ENCODE measurements at places on chromosomes 5 and 9.

- DNase-seq, result no peak
These were observed 230.7 kb downstream of the DEPDC1B start for GRCh38 chr5:60469286-60469685.

DNA sequence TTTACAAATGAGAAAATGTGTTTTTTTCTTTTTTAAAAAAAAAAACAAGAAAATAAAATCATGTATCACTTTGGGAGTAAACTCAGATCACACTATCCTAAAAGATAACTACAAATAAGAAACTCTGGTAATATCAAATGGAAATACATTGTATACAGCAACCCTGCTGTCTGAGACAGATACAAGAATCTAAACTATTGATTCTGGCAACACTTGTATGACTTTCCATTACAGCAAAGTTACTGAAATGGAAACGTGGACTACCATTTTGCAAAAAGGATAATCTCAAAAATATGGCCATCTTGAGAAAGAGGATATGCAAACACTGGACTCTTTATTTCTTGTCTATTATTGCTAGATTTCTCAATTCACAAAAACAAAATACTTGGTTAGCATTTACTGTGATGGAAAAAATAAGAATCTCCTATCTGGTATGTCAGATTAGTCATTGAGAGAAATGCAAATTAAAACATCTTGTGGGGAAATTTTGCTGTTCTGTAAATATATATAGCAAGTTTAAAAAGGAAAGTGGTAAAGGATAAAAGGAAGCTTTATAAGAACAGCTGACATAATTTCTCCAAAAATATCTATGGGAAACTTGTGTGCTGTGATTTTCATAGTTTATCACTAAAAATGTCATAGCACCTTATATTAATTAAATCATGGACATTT, 112.9 kb upstream of the FER start:
- DNase-seq, result no peak

DNA sequence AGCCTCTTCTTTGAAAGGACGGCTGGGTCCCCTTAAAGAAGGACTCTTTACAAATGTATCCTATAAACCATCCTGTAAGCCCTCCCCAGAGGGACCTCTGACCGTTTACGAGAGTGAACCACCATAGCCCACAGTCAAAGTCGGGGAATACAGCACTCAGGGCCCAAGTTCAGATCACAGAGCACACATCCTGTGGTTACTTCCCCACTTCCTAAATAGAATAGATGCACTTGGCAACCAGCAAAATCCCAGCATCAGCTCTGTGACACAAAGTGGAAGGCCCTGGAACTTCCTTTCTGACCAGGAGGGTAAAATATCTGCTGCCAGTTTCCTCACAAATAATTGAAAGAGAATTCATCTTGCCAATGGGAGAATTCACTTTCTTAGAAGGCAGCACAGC, 6.9 kb upstream of the IGFBPL1 start:
- no peak for DNase-seq

DNA sequence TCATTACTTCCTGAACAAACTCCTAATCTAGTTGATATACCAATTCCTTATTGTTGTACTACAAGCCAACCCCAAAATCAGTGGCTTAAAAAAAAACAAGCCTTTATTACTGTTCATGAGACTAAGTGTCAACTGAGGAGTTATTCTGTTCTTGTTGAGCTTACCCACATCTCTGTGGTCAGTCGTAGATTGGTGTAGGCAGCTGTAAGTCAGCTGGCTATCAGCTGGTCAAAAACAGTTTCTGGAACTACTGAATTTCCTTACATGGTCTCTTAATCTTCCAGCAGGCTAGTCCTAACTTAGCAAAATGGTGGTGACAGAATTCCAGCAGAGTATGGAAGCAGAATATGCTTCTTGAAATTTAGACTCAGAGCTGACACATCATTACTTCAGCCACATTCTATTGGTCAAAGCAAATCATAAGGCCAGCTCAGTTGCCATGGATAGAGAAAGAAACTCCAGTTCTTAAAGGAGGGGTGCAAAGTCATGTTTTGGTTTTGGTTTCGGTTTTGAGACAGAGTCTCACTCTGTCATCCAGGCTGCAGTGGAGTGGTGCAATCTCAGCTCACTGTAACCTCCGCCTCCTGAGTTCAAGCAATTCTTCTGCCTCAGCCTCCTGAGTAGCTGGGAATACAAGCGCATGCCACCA, 386.1 kb upstream of the MPDZ start:
- DNase-seq, result peak; percentile 82

DNA sequence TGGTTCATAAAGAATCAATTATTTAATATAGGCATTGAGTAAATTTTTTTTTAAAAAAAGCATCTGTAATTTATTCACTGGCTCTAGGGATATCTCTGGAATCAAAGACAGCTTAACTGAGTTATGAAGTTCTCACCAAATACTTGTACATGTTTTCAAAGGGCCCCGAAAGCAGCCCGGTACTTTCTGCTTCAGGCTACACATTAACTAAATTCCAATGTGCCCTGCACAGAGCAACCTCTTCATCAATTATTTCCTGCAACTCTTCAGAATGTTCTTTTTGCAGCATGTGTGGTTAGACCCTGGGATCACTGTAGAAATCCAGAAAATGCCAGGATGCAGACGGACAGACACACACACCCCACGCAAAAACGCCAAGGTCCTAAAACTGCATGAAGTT, 209.0 kb downstream of the EFNA5 start:
- DNase-seq, result no peak

- no peak for DNase-seq
These were observed 126.2 kb upstream of the VLDLR start for GRCh38 chr9:2495221-2496005.

DNA sequence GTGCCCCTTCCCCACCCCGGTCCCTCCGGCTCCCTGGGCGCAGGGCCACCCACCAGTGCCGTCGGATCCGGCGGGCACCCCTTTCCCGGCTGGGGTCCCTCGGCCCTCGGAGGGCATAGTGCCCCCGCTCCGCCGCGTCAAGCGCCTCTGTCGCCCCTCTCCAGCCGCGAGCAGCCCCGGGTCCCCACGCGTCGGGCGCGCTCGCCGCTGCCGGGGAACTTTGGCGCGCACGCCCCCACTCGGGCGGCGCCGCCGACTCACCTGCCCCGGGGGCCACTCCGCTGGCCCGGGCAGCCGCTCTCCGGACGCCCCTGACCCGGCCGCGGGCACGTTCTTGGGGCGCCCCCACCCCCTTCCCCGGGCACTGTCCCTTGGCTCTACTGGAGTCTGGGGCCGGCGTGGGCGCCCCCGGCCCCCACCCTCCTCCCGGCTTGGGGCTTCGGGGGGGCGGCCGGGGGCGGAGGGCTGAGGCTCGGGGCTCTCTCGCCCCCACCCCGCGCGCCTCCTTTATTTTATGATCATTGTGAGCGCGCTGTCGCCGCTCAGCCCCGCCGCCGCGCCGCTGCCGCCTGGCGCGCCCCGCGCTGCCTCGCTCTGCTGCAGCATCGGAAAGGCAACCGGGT, 1.1 kb upstream of the FAM78A start:
- DNase-seq, result no peak

DNA sequence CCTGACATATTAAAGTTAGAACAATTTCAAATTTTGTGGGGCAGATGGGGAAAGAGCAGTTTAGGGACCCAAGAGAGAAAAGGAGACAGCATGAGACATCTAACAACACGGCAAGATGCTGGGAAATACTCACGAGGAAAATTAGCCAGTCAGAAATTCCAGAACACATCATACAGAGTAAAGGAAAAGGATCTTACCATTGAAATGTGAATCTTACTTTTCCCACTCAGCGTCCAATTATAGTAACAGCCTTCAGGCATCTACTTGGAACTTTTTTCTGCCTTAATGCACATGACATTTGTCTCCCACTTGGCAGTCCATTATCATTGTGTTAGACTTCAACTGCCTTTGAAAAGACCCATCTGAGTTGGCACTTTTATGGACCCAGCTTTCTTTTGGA, 189.7 kb upstream of the SLC27A6 start:
- DNase-seq, result no peak

- no peak for DNase-seq
These were observed 609.4 kb upstream of the COX7C start for GRCh38 chr5:86008293-86008692.

- no peak for DNase-seq
These were observed 374.1 kb downstream of the ELAVL2 start for GRCh38 chr9:23451802-23452418.

GRCh38 chr9:132548751-132549640, 33.4 kb upstream of the BARHL1 start:
- peak; percentile 77 for DNase-seq

- no peak for DNase-seq
These were observed 3.1 kb downstream of the CXXC5 start for GRCh38 chr5:139651043-139651834.

GRCh38 chr5:179435181-179435580, 89.9 kb upstream of the ADAMTS2 start:
- DNase-seq, result no peak

- DNase-seq, result no peak
These were observed 43.1 kb upstream of the ELL2 start for GRCh38 chr5:96004754-96005153.

GRCh38 chr5:28374492-28374967, 1336.1 kb upstream of the CDH9 start:
- peak; percentile 1 for DNase-seq

- peak; percentile 40 for DNase-seq
These were observed 9.5 kb downstream of the IRF1 start for GRCh38 chr5:132480893-132481595.

- peak; percentile 30 for DNase-seq
These were observed 942 bp downstream of the PHF2 start for GRCh38 chr9:93577078-93577974.

DNA sequence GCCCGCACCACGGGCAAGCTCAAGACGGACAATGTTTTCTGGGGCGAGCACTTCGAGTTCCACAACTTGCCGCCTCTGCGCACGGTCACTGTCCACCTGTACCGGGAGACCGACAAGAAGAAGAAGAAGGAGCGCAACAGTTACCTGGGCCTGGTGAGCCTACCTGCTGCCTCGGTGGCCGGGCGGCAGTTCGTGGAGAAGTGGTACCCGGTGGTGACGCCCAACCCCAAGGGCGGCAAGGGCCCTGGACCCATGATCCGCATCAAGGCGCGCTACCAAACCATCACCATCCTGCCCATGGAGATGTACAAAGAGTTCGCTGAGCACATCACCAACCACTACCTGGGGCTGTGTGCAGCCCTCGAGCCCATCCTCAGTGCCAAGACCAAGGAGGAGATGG, 108.6 kb downstream of the DAB2IP start:
- DNase-seq, result no peak

- no peak for DNase-seq
These were observed 297.7 kb upstream of the EFNA5 start for GRCh38 chr5:107968406-107968843.

GRCh38 chr9:18260521-18260920, 213.4 kb upstream of the ADAMTSL1 start:
- peak; percentile 87 for DNase-seq

DNA sequence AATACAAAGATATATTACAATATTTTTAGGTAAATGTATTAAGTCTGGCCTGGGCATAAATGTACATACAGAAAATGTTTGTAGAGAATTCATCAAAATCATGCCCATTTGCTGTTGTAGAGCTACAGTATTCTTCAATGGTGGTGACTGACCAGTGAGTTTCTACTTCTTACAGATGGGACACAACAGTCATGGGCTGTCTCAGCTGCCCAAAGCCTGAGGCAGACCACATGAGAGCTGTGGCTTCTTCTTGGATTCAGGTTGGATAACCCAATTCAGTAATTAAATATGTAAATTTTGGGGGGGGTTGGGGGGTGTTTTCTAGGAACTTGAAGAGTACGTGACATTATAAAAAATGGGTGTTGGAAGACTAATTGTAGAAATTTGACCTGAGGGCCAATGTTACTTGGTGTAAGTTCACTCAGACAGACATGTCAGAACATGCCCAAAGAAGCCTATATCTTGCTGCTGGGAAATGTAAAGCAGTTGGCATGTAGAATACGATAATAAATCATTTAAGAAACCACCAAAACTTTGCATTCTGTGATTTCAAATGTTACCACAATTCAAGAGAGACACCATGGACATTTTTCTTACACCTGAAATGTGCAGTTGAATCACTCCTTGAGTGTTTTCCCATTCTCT, 17.9 kb downstream of the STARD4 start:
- no peak for DNase-seq

GRCh38 chr9:68597362-68597997, 56.8 kb upstream of the TMEM252 start:
- no peak for DNase-seq

- peak; percentile 53 for DNase-seq
These were observed 2.9 kb upstream of the LURAP1L start for GRCh38 chr9:12771891-12772290.

DNA sequence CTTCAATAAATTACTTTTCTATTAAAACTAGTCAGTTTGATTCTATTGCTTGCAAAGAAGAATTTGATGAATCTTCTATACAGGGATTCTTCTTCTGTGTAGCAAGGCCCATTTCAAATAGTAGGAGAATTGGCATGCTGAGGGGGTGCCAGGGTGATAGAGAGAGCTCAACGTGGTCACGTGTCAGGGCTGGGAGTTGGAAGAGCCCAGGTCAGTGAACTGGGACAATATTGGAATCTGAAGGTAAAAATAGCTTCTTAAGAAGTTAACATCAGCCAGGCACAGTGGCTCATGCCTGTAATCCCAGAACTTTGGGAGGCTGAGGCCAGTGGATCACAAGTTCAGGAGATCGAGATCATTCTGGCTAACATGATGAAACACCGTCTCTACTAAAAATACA, 64.1 kb upstream of the TLE1 start:
- DNase-seq, result no peak

GRCh38 chr9:7467186-7467585, 332.4 kb downstream of the DMAC1 start:
- DNase-seq, result no peak

- no peak for DNase-seq
These were observed 138.6 kb downstream of the ERCC6L2 start for GRCh38 chr9:96014078-96014477.

DNA sequence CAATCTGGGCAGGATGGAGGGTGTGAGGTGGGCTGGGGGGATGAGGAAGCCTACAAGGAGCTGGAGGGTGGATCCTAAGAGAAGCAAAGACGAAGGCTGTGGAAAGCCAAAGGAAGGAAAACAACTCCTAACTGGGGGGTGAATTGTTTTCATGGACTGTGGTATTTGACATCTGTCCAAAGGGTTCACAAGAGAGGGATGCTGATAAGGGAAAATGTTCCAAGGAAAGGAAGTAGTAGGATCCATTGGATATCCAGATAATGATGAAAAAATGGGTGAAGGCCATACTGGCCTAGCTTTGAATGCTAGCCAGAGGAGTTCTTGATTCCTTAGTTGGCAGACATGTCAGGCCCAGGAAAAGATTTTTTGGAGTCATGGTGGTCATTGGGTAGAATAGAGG, 51.8 kb upstream of the FOXI1 start:
- no peak for DNase-seq

GRCh38 chr5:66945389-66946349, 250.9 kb downstream of the CD180 start:
- DNase-seq, result peak; percentile 47

DNA sequence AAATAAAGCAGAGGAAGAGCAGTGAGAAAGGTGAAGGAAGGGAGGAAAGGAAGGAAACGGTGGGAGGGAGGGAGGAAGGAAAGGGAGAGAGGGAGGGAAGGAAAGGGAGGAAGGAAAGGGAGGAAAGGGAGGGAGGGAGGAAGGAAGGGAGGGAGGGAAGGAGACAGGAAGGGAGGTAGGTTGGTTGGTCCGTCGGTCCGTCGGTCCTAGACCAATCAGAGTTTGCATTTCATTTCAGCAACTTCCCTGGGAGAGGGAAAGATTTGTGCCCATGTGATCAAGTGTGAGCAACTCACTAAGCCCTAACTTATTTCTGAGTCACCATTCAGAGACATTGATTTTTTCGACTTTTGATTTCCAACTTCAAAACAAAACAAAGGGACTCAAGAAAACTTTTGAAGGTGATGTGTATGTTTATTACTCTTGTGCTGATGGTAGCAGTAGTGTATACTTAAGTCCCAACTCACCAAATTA, 18.8 kb downstream of the NANS start:
- peak; percentile 28 for DNase-seq

Measured in Daoy (cell line).